ENCODE measurements at places on chromosomes 7 and 10.

DNA sequence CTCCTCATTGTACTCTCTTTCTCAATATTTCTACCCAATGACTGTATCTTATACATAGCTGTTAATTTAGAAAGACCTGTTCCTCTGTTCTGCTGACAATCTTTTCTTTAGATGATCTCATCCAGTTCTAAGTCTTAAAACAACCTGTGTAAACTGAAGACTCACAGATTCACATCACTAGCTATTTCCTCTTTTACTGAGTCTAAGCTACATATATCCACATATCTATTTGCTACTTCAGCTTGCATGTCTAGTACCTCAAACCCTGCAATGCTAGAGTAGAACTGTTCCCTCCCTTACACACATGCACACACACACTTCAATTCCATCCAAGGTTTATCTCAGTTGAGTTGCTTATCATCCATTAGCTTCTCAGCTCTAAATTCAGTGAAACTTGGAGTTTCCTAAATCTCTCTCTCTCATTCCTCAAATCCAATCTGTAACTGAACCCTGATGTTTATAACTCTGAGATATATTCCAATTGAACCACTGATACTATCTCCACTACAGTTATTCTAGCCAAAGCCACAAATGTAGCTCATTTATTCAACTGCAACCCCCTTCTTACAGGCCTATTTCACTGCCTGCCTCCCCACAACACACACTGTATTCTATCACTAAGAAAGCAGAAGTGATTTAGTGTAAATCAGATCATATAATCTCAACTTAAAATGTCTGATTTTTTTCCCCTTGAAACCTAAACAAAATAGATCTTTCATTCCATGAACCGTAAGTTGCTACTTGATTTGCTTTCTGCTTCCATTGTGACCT is 1036.8 kb upstream of the POT1 start:
- no peak for DNase-seq

- DNase-seq: no peak
These were observed 117.9 kb downstream of the LRRC18 start for GRCh38 chr10:48821692-48822091.

- no peak for DNase-seq
These were observed 448.5 kb downstream of the TCERG1L start for GRCh38 chr10:130863044-130863443.

DNA sequence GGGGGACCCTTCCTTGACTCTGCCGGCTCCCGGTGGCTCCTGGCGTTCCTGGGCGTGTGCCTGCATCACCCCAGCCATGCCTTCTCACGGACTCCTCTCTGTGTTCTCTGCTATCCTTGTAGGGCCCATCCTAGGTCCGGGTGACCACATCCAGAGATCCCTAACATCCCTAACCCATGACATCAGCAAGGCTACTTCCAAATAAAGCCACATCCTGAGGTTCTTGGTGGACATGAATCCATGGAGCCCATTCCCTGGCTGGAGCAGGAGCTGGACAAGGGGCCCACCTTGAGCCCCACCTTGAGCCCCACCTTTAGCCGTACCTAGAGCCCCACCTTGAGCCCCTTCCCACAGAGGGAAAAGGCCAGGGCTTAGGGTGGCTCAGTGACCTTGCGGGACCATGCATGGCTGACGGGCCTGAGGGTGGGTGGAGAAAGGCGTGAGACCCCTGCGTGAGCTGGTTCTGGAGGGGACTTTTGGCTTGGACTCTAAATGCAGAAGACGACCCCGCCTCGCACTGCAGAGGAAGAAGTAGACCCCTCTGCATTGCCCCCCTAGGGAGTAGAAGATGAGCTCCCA is 58.5 kb upstream of the INPP5A start:
- DNase-seq: no peak

- no peak for DNase-seq
These were observed 167.4 kb upstream of the AHR start for GRCh38 chr7:17131060-17131345.

- DNase-seq: no peak
These were observed 61.4 kb downstream of the ST7 start for GRCh38 chr7:117014673-117015133.

DNA sequence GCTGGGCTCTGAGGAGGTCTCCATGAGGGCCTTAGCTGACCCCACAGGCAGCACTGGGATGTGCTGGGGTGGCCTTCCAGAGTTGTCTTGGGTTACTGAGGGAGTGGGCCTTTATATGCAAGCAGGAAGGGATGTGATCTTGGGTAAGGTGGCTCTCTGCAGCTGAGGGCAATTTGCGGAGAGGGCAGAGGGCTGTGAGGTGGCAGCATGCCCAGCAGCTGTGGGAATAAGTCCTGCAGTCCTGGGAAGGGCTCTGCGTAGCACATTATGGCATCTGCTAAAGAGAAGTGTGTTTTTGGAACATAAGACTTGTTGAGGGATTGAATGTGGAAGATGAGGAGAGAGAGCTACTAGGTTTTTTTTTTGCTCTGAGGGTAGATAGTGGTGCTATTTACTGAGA is 99.6 kb upstream of the KMT2E start:
- no peak for DNase-seq

DNA sequence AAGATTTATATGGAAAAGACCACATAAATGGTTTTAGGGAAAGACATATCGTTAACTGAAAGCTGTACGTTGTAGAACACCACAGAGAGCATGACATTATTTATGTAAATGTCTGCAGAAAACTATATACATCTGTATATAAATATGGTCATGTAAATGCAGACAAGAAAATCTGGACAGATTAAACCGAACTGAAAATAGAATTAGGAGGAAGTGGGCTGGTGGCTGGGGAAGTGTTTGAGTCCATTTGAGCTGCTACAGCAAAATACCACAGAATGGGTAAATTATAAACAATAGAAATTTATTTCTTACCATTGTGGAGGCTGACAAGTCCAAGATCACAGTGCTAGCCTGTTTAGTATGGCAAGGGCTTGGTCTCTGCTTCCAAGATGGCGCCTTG is 56.3 kb upstream of the USP6NL start:
- DNase-seq: no peak

- DNase-seq: no peak
These were observed 172.0 kb upstream of the YAE1 start for GRCh38 chr7:39394105-39394680.

DNA sequence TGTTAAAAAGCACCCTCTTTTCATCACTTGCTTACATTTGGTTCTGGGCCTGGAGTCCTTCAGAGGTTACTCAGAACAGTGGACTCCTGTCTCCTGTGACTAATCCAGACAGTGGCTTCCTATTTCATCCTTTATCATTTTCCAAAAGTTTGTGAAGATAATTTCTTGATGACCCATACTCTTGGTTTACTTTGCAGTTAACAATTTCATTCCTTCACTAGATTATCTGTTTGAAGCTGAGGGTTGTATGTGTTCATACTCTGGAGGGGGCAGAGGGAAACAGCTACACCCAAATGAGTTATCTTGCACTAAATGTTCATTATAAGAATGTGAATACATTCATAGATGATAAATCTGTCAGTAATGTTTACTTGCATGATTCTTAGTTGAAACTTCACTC is 124.7 kb downstream of the ZNF248 start:
- peak; percentile 58 for DNase-seq

GRCh38 chr7:50502947-50503346 is 52.8 kb upstream of the FIGNL1 start:
- no peak for DNase-seq

GRCh38 chr10:112896722-112897121 is 53.3 kb upstream of the TCF7L2 start:
- DNase-seq: no peak

DNA sequence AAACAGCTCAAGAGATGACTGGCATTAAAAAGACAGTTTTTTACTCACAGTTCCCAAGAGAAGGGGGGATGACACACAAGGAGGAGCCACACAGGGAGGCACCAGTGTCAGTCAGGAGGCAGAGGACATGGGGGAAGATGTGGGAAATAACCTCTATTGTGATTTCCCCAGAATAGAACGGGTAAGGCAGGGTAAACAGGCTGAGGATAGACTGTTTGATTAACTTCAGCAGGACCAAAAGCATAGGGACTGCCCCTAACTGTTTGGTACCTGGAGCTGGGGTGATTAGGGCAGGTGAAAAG is 60.7 kb downstream of the RAPGEF5 start:
- no peak for DNase-seq

DNA sequence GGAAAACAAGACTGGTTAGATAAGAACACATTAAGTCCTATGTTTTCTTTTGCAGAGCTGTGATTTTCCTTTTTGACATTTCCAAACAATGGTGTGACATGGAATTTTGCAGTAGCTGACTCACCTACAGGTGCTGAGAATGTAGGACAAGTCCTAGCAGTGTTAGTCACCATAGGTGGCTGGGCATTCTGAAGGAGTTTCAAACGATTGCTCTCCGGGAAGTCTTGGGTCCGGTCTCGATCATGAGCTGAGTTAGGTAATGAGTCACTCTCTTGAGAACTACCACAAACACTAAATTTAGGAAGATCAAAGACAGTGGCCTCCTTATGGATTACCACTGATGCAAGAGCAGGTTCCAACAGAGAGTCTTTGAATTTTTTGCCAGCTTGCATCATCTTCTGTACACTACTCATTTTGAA is 3.6 kb downstream of the FIGNL1 start:
- DNase-seq: peak; percentile 84

- peak; percentile 25 for DNase-seq
These were observed 58.4 kb upstream of the TM9SF3 start for GRCh38 chr10:96645191-96645721.

- DNase-seq: no peak
These were observed 22.6 kb downstream of the TES start for GRCh38 chr7:116232920-116233319.

- DNase-seq: no peak
These were observed 24.6 kb upstream of the SGMS1 start for GRCh38 chr10:50648089-50648934.

DNA sequence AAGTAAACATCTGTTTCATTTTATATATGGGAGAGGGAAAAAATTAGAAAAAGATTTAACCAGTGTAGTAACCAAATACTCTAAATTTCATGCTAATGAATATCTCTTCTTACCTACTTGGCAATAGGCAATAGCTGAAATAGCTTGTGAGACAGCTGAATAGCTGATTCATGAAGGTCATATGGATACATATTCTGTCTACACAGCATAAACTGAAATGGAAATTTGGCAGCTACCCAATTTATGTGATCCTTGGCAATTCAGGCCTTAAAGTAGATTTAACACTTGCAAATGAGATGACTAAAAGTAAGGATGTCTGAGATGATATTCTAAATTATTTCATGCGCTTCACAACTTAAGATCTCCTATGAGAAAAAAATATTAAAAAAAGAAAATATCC is 261.2 kb upstream of the SEMA3A start:
- no peak for DNase-seq

DNA sequence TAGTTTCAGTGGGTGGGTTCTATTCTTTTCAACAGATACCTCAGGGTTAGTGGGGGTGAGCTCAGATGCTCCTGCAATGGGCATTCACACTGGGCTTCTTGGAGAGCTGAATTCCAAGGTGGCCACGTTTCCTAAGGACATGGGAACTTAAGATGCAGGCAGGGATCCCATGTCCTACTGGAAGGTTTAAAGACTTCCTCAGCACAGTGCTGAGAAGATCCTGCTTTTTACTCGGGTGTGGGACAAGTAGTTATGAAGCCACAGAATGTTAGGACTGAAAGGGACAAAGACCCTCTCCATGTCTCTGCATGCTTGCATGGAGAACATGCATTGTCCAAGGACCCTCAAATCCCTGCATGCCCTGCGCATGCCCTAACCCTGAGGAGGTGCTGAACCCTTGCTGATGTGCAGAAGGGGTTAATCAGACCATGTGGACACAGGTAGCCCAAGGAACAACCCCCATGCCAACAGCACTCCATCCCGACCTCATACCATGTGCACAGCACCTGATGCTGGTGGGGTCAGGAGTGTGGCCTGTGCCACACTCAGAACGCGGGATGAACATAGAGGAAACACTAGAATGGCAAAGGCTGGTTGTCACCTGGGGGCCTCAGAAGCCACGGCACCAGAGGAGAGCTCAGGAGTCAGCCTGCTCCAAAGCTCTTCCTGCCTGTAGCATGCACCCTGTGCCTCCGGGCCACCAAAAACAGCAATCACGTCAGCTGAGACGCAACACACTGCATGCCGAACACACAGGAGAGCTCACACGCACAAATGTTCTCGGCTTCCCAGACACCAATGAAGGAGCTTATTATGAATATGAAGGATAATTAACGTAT is 15.2 kb downstream of the IL2RA start:
- no peak for DNase-seq

DNA sequence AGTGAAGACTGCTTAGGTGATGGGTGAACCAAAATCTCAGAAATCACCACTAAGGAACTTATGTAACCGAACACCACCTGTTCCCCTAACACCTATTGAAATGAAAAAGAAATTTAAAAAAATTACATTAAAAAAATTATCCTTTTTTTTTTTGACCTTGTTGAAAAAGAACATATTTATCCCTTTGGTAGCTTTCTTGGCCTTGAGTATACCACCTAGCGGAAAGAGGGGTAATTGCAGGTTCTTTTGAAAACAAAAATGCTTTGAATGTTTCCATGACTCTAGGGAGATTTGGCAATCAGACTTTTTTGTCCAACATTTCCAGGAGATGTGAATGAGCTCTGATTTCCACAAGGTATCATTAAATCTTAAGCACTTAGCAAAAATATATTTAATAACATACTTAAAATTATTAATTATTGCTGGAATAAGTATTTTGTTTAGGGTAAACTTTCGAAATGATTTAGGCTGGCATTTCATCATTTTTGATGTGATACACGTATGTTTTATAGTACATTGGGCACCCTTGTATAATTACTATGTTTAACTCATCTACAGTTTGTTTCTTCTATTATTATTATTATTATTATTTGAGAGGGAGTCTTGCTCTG is 47.0 kb upstream of the ELMO1 start:
- peak; percentile 87 for DNase-seq

Data from trophoblast cell (in vitro differentiated cells and primary cell).